ENCODE measurements at places on chromosomes 1 and 21.

DNA sequence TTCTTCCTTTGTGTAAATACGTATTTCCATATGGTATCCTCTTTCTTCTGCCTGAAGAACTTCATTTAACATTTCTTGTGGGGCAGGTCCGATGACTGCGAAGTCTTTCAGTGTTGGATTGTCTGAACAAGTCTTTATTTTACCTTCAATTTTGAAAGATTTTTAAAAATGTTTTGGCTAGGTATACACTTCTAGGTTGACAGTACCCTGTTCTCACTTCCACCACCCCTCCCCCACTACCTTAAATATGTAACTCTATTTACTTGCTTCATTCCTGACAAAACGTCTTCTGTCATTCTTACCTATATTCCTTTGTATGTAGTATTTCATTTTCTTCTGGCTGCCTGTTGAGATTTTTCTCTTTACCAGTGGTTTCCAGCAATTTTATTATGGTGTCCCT, 85.7 kb upstream of the ARTN start:
- DNase-seq = no peak

- DNase-seq = peak; percentile 45
These were observed 20.8 kb upstream of the RGS2 start for GRCh38 chr1:192787914-192788585.

GRCh38 chr1:160882582-160882981, 2.4 kb downstream of the ITLN1 start:
- no peak for DNase-seq

DNA sequence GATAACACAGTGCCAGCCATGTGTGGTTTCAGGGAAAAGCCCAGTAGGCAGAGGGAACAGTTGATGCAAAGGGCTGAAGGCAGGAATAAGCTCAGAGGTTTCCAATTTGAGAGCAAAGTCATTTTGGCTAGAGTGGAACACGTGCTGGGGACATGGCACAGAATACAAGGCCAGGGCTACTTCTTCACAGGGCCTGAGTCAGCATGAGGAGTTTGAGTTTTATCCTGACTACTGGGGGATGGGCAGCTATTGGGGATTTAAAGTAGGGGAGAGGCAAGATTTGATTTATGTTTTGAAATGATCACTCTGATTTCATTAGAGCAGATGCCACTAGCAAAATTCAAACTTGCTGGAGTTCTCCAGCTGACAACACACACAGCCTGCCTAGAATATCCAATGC, 241.1 kb upstream of the CSF3R start:
- no peak for DNase-seq

- DNase-seq = no peak
These were observed 177.3 kb upstream of the LYPLAL1 start for GRCh38 chr1:218996362-218996761.

- no peak for DNase-seq
These were observed 26.9 kb upstream of the DPT start for GRCh38 chr1:168755800-168756418.

GRCh38 chr21:36643374-36644250, 55.3 kb upstream of the SIM2 start:
- no peak for DNase-seq

DNA sequence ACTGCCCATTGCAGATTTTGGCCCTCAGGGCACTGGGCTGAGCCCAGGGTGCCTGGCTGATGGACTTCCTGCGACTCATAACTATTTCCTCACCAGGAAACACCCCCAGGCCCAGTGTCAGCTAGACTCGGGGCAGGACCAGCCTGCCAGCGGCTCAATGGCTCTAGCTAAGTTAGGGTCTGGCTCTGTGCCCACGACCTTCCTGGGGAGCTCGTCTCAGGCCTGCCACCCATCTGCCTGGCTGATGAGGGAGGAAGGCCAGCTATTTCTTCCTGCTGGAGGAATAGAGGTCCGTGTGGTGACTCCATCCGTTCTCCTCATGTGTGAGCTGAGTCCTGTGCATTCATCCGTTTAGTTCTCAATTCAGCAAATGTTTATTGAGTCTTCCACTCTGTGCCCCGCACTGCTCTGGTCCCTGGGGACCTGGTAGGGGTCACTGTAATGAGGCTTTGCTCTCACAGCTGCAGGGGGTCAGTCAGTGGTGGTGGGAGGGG, 44.5 kb downstream of the KIRREL1 start:
- DNase-seq = no peak

DNA sequence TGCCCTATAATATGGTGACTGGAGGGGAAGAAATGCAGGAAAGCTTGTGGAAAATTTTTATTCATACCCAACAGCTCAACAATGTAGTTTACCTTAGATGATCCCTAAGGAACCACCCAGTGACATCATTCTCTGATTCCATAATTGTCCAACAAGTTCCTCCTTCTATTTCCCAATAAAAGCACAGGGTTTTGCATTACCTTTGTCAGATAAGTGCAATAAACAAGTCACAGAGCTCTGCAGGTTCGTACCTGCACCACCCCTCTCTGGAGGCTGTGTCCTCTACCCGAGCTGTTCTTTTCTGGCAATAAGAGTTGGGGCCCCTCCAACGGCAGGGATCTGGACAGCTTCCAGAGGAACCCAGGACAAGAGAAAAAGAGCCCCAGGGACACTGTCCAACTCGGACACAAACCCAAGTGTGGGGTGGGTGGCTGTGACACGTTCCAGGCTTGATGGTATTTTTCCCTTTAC, 38.8 kb downstream of the RCAN1 start:
- DNase-seq = no peak

DNA sequence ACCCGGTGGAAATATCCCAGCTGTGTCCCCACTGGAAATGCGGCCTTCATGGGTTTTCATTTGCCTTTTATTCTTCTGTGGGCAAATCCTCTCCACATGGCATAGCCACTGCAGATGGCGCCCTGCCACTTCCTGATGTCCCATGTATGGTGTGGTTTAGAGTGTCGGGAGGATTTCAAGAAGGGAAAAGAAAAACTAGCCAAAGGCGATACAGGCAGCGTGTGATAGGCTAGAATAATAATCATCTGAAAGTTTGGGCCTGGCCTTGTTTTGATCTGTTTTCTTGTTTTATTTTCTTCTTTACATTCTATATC, 123.6 kb downstream of the PEX14 start:
- DNase-seq = no peak

DNA sequence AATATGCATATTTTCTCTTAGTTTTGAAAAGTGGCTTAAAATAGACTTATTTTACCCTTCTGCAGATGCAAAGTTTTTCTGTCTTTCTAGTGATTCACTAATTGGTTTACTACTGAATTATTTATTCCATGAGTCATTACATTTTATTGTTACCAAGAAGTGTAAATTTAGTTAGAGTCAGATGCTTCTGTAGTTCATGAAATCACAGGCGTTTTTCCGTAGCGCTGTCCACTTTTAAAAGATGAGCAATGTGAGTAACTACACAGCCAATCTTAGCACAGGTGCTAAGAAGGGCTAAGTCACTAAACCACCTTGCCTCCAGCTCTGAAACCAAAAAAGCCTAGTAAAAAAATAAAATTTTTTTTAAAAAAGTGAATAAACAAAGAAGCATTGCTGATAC, 24.7 kb downstream of the RGS13 start:
- no peak for DNase-seq

GRCh38 chr1:53535226-53535625, 76.0 kb downstream of the DMRTB1 start:
- DNase-seq = no peak

- DNase-seq = no peak
These were observed at the start of gene SCMH1 for GRCh38 chr1:41241749-41242341. TSS of gene SCMH1 (minus strand) at chr1:41242306. CDS start at chr1:41186133, 56,173 bp downstream.

DNA sequence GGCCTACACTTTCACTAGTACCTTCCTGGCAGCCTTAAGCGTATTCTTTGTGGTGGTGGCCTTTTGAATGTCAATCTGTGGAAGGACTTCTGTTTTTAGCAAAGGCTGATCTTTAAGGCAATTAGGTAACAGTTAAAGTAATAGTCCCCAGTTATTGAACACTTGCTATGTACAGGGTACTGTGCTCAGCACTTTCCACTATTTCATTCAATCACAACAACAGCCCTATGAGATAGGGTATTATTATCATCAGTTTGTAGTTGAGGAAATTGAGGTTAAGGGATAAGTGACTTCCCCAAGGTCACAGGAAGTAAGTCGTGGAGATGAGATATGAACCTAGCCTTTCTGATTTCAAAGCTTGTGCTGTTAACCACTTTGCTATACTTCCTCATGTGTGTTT, 185.7 kb downstream of the ST6GALNAC3 start:
- no peak for DNase-seq

GRCh38 chr21:39232861-39233291, 49.6 kb upstream of the PSMG1 start:
- no peak for DNase-seq

DNA sequence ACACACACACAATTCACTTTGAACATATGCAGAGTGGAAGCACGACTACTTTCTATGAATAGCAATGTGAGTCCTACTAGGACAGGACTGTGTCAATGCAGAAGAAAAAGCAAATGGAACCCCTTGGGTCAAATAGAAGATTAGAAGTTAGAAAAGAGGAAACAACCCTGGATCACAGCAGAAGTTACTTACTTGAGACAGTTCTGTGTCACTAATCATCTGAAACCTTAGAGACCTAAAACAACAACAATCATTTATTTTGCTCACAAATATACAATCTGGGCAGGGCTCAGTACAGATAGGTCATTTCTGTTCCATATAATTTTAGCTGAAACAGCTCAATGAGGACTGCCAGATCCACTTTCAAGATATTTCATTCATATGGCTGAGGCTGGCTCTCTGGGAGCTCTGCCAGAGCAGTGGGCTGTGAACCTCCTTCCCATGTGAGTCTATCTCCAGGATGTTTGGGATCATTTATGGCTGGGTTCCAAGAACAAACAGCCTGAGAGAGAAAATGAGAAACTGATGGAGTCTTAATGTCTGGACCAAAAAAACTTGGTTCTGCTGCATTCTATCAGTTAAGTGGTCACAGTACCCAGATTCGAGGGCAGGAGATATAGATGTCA, 42.5 kb upstream of the IL10 start:
- DNase-seq = no peak

GRCh38 chr1:82565146-82565545, 764.4 kb downstream of the ADGRL2 start:
- peak; percentile 49 for DNase-seq

DNA sequence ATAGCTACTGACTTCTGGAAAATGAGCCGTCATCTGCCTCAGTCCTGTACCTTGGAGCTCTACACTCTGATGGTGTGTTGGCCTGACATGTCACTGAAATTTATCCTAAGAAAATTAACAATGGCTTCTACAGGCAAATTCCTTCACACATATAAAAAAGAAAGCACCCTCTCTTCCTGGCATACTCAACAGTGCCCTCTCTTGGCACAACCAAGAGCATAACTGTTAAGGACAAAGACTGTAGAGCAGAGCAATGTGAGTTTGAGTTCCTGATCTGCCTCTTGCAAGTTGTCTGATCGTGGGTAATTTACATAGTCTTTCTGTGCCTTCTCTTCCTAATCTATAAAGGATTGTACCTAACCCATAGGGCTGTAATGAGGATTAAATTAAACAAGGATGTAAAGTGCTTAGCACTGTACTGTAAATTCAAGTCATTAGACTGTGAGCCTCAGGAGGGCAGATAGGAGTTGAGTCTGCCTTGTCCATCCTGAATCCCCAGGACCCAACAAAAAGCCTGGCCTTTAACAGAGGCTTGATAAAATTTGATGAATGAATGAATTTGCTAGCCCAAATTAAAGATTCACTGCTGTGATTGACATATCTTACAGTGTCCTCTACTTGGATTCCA, 83.5 kb downstream of the SYF2 start:
- DNase-seq = no peak
